Activated naive CD4-positive, alpha-beta T cell treated with anti-CD3 and anti-CD28 coated beads for 36 hours (primary cell): ENCODE measurements at places on chromosomes 16 and 17.
A peak's percentile ranks its signal among the peaks of the same experiment; 100 is the strongest.

DNA sequence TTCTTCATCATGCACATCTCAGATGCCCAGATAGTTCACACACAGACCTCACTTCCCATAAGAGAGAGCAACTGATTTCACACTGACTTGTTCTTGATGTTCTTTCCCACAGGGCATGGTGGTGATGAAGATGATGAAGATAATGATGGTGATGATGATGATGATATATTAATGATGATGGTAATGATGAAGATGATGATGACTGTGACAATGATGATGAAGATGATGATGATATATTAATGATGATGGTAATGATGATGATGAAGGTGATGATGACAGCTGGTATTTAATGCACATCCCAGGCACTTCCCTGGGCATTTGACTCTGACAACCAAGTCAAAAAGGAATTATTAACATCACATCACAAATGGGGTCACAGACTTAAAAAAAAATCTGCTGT is 225.2 kb downstream of the MAF start:
- no peak for DNase-seq

GRCh38 chr17:34556931-34557330 is 22.5 kb upstream of the TMEM132E start:
- DNase-seq: no peak

DNA sequence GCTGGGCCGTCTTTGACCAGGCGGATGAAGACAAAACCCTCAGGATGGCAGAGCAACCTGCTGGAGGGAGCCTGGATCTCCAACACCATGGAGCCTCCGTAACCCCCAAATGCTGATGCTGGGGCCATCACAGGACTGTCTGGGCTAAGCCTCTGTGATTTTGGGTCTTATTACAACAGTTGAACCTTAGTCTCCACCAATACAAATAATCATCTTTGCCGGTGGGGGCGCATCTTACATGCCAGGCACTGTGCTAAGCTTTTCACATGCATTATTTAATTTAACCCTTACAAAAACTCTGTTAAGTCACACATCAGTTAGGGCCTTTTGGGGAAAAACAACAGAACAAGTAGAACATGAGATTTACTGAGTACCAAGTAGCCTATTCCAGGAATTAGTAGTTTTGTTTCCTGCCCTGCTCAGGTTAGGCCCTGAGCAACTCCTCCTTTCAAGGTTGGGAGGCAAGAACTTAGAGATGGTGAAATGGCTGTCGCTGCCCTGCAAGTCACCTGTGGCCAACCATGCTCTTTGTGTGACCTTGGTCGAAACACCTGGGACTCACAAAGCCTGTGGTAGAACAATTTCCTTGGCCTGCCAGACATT is 8.9 kb upstream of the ITGAM start:
- DNase-seq: no peak

- DNase-seq: no peak
These were observed 95.7 kb downstream of the FOXL1 start for GRCh38 chr16:86673956-86674453.

GRCh38 chr17:79985361-79985942 is 50.2 kb downstream of the TBC1D16 start:
- DNase-seq: no peak

DNA sequence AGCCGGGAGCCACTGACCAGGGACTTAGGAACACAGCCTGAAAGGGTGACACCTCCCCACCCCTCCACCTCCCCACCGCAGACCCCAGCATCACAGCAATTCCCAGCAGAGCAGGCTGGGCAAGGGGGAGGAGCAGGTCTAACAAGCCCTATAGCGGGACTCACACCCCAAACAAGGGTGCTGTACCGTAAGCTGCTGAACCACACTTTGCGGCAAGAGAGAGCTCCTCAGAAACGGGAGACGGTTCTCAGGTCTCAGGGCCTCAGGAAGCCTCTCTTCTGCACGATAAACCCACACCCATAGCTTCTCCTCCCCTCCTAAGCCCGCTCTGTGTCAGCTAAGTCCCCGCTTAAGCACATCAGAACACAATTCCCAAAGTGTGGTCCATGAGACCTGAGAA is 11.7 kb upstream of the COTL1 start:
- DNase-seq: peak; percentile 37

- peak; percentile 57 for DNase-seq
These were observed 3.4 kb downstream of the SGCA start for GRCh38 chr17:50169121-50169764.

- no peak for DNase-seq
These were observed 78.9 kb upstream of the LHX1 start for GRCh38 chr17:36858119-36859002.

GRCh38 chr16:53912155-53912554 is 208.2 kb downstream of the FTO start:
- DNase-seq: peak; percentile 67

- no peak for DNase-seq
These were observed 40.8 kb downstream of the CCDC57 start for GRCh38 chr17:82171750-82172375.

DNA sequence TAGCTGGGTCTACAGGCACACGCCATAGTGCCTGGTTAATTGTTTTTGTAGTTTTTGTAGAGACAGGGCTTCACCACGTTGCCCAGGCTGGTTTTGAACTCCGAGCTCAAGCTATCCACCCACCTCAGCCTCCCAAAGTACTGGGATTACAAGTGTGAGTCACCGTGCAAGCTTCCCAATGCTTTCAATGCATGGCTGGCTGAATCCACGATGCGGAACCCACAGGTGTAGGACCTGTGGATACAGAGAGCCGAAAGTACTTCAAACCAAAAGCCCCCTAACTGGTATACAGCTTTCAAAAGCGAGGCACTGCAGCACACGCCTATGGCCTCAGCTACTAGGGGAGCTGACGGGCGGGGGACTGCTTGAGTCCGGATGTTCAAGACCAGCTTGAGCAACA is 44.8 kb downstream of the METTL16 start:
- no peak for DNase-seq

- DNase-seq: no peak
These were observed 94.3 kb upstream of the CLEC3A start for GRCh38 chr16:77928096-77928495.

DNA sequence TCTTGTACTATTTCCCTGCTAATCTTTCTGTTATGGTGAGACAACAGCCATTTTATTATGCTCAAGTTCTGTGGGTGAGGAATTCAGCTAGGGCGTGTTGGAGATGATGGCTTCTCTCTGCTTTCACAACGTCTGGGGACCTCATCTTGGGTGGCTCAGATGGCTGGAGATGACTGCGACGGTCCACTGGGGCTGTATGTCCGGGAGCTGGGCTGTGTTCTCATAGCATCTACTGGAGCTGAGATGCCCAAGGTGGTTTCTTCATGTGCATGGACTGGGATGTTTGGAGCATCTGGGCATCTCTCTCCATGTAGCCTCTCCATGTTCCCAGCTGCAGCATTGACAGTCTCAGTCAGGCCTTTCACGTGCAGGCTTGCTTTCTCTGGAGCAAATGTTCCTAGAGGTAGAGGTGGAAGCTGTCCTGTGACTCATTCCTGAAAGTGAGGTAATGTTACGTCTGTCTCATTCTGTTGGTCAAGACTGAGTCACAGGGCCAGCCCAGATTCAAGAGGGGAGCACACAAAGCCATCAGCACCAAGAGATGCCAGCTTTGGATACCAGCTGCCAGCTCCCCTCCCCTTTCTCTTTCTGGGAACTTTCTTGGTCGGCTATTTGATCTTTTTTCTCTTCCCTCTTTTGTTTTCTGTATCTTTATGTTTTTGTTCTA is 96.2 kb downstream of the RAP1GAP2 start:
- DNase-seq: no peak

GRCh38 chr17:41579484-41580243 is 7.0 kb downstream of the KRT14 start:
- DNase-seq: peak; percentile 91

DNA sequence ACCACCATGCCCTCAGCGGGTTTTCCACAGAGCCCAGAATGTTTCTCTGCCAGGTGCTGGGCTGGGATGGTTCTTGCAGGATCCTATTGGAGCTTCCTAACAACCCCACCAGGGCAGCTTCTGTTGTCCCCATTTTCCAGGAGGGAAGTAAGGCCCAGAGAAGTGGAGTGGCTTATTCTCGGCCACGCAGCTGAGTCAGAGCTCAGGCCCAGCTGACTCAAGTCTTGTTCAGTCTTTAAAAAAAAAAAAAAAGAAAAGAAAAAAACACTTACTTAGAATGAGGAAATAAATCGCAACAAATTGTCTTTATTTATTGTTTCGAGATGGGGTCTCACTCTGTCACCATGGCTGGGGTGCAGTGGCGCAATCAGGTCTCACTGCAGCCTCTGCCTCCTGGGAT is 413.0 kb downstream of the CPPED1 start:
- DNase-seq: no peak

DNA sequence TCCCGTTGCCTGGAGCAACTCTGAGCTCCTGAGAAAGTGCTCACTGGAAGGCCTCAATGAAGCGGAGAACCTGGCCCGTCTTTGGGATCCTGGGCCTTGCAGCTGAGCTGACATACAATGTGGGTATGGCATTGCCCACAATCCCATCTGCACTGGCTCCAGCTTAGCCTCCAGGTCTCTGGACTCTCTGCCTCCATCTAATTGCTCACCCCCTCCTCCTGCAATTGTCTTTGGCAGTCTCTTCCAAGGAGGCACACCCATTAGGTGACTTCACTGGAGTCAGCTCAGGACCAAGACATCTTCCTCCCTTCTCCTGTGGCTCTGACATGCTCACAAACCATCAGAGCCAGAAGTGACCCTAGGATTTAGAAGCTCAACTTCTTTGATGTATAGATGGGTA is 1.5 kb downstream of the DLX4 start:
- no peak for DNase-seq

- DNase-seq: no peak
These were observed 8.1 kb upstream of the ZFPM1 start for GRCh38 chr16:88444826-88445582.

GRCh38 chr16:8646326-8647053 is 25.0 kb downstream of the METTL22 start:
- DNase-seq: no peak

DNA sequence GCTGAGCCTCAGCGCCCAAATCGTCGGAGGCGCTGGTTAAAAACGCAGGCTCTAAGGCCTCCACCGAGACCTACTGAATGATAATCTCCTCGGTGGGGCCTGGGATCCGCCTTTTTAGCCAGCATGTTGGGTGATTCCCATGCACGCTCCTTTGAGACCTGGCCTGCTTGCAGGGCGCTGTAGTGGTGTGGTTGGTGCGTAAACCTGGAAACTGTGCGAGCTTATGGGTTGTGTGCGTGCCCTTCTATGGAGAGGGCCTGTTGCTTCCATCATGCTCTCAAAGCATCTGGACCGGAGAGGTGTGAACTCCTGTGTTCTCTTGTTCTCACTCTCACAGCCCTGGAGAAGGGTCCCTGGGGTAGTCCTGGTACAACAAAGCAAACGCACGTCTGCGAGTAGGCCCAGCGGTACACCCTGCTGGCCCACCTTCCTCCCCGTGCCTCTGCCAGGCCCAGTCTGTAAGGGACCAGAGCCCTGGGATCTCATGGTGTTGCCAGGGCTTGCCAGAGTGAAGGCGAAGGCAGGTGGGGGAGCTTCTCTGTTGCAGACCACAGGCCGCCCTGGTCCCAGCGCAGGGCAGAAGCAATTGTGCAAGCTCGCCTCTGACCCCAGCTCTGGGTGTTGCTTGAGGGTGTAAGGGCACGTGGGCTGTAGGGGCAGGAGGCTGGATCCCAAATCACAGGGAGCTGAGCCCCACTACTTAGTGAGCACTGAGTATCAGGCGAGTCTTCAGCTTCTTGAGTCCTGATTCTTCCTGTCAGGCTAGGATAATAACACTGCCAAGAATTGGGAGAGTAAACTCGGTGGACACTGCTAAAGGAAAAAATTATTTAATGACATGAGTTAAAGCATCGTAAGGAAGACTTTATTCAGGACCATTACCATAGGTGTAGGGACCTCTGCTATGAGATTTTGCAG is 879 bp upstream of the LRRC75A start:
- no peak for DNase-seq

DNA sequence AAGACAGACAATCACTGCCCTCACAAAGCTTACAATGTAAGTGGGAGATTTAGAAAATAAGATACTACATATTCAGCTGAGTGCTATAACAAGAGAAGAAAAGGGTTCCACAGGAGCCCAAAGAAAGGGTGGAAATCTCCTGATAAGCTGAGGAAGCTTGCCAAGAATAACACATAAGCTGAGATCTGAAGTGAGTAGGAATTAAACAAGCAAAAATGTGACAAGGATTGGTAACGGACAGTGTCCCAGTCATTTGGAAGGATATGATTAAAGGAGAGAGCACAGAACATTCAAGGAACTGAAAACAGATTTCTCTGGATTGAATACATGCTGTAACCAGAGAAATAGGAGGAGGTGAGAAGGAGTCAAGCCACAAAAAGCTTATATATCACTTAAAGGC is 13.0 kb downstream of the CDYL2 start:
- DNase-seq: no peak

GRCh38 chr17:34645594-34645993 is 66.2 kb downstream of the TMEM132E start:
- no peak for DNase-seq

GRCh38 chr16:11107780-11108465 is 148.1 kb downstream of the SOCS1 start:
- no peak for DNase-seq

- DNase-seq: no peak
These were observed 14.1 kb downstream of the UTS2R start for GRCh38 chr17:82385559-82386254.

DNA sequence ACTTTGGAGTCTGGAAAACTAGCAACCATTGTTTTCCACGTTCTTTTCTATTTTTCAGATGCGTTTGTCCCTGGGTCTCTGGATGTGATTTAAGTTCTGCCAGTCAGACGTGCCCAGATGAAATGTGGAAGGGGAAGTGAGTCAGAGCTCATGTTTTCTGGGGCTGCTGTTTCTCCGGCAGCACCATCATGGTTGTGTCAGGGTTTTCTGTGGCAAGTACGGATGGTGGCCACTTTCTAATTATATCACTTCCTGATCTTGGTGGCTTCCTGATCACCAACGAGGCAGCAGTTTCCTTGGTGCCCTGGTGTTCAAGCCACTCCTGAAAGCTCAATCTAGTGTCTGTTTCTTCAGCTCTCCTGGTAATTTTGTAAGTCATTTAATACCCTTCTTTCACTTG is 31.4 kb upstream of the PMFBP1 start:
- DNase-seq: peak; percentile 55

- DNase-seq: no peak
These were observed 18.3 kb downstream of the PIK3R5 start for GRCh38 chr17:8947201-8947600.

- DNase-seq: no peak
These were observed 138.4 kb downstream of the PRKCB start for GRCh38 chr16:23974223-23974622.

- no peak for DNase-seq
These were observed 414.4 kb downstream of the WWOX start for GRCh38 chr16:78513838-78514237.

GRCh38 chr17:62692721-62693431 is 65.4 kb downstream of the MRC2 start:
- peak; percentile 27 for DNase-seq

GRCh38 chr17:56319531-56319930 is 166.3 kb downstream of the ANKFN1 start:
- no peak for DNase-seq

GRCh38 chr17:13557077-13557476 is 44.7 kb downstream of the HS3ST3A1 start:
- no peak for DNase-seq
